Activated T-cell treated with anti-CD3 and anti-CD28 coated beads, Interleukin-2, amount 50 U/mL, for 1 hour (primary cell): ENCODE measurements at places on chromosomes 5 and 9.
A peak's percentile ranks its signal among the peaks of the same experiment; 100 is the strongest.

DNA sequence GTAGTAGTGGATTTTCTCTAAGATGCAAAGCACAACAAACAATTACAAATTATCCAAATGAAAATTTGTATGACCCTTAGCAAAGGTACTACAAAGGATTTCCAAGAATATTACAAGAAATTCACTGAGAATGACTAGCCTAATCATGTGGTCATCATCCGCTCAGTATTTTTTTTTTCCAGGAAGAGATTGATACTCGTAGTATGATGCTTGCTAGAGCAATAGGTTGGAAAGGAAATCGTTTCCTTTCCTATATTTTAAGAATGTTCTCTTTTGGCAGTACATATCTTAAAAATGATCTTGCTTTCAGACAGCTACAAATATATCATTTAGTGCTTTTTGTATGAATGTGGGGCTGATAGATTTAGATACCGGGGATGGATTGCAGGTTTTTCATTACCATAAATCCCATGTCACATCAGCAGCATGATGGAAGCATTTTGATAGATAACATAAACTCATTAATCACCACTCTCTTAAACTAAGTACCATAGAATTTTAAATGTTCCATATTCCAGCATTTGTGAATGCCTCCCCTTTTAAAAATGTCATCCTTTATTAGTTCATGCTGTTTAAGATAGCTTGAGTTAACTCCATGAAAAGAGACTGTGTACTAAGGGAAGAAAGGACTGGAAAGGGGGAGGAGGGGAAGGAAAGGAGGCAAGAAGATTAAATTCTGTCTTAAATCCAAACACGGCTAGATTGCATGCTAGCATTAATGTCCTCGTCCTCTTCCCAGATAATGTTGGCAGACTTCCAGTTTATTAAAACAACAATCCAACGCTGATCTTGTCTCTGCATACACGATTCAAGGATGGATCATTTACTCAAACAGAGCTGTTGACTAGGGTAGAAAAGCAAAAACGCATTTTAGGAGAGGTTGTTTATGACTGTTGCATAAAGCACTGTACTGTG is 311.7 kb upstream of the ZNF608 start:
- DNase-seq: no peak

- no peak for DNase-seq
Observed at GRCh38 chr5:135203019-135203418, 169.0 kb upstream of the PITX1 start.

DNA sequence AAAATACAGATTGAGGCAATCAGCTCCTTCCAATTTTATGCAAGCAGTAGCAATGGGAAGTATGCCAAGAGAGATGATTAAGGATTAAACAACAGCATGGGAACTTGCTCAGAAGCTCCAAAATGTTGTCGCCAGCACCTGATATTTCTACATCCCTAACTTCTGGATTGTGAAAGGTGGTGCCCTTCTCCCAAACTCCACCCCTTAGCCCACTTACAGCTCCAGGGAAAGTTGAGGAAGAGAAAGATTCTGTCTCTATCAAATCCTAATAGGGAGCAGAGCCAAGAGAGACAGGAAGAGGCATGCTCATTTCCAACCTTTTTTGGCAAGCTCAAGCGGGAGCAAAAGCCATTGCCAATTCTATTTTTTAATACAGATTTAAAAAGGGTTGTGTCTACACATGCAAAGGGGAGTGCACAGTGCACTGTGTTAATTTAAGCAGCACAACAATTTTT is 92.4 kb upstream of the NR3C1 start:
- no peak for DNase-seq

DNA sequence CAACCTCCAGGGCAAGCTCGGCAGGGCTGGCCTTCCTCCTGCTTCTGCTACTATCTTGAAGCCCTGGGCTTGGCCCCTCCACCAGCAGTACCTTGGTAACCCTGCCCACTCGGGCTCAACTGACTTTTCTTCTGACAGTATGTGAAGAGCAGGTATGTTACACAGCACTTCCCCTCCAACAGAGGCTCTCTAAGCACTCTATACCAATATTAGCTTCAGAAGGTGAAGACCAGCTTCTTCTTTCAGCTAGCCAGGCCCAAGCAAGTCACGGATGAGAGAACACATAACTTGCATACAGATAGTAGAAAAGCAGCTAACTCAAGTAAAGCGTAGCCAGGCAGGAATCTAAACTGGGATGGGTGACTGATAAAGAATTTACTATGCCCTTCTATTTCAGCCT is 64.3 kb downstream of the FEM1C start:
- no peak for DNase-seq

DNA sequence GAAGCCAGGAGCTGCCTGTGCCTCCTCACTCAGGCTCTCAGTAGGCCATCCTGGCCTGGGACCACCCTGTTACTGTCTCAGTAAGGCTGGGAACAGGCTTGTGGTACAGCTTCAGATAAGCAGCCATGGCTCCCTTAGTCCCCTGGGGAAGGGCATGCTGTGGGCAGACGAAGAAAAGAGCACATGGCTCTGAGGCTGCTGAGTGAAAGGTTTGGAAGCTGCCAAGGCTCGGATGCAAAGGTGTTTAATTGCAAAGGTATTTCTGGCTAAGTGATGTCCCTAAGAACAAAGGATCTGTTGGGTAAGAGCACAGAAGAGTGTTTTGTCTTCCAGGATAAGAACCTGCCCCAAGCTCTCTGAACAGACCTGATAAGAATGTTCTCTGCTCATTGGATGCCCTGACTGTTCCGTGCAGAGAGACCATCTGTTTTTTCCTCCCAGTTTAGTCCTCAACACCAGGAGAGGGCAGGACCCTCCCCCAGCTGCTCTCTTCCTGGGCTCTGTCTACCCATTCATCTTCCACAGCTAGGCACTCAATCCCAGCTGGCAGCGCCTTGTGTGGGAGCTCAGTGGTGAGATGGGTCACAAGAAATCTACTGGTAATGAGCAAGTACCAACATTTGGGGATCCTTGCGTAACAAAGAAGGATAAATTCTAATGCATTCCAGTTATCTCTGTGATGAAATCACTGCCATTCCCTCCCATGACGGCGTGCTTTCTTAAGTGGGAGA is 17.7 kb downstream of the ANGPTL2 start:
- no peak for DNase-seq

DNA sequence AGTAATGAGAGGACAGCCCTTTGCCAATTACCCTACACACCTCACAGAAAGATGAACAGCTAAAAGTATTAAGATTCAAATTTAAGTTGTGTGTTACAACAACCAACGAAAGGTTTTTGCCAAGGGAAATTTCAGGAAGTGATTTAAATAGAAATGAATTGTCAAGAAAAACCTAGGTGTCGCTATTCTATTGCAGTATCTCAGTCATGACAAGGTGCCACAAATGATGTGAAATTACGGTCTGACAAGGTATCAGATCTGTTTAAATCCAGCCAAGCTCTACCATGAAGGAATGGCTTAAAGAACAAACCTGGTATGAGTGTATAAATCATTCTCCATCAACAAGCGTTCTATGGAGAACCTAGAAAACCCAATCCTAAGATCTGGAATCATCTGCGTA is 189.7 kb downstream of the ATPSCKMT start:
- DNase-seq: no peak

DNA sequence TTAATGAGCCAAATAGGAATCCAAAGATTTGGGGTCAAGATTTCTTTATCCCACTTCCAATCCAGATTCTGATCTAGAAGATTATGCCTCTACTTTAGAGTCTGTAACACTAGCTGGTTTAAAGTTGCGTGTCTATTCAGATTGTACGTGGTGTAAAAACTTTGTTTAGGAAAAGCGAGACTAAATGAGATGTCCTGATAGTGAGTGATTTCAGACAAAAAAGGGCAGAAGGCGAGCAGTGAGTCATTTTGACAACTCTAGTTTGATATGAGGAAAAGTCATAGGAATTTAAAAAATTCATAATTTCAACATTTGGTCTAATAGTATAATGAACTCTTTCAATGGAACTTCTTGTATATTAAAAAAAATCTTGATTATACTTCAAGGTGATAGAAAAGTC is 119.6 kb upstream of the KLF9 start:
- DNase-seq: no peak

DNA sequence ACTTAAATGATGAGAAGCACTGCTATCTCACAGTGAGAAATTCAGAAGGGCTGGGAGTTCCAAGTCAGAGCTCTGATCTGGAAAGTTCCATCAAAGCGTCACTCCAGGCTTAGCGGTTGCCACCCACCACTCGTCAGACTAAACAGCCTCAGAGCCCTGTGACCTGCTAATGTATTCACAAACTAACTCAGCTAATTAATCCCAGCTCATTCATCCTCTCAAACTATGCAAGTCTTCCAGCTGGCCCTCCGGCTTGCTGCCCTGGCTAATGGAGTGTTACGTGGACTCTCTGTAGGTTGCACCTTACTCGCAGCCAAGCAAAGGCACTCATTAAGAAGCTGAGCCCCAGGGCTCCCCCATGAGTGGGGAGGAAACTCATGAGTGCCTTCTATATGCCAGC is 82.2 kb upstream of the GABRP start:
- DNase-seq: no peak

DNA sequence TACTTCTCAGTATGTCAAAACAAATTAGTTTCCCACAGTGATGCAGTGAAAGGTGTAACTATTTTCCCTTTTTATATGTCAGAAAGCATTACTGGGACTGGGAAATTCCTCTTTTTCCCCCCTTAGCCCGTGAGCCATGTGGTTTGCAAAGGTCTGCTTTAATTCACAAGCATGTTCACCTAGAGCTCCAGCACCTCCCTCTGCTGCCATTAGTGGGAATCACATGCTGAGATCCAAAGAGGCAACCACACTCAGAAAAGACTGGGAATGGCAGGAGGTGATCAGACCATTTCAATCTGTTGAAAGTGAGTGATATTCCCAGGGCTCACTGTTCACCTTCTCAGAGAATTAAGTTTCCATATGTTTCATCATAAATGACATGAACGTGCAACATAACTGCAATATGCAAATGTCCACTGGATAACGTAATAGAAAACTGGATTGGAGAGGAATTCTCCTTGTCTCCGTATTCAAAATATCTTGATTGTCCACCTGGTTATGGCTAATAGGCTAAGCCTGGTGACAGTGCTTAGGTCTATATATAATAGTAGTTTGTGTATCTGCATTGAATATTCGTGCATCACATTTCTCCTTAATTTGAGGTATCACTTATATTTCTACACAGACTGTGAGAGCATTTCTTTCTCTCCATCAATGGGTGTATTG is 703.5 kb upstream of the WWC1 start:
- DNase-seq: no peak

DNA sequence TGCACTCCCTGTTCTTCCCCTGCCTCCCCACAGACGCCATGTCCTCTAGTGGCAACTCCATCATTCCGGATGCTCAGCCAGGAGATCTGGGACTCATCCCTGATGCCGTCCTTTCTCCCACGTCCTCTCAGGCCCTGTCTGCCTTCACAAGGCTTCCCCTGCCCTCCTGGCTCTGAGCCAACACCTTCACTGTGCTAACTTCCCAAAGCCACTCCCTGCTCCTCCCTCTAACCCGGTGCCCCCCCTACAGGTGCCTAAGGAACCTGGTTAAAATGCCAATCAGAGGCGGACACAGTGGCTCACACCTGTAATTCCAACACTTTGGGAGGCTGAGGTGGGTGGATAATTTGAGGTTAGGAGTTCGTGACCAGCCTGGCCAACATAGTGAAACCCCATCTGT is 67.6 kb downstream of the LMX1B start:
- DNase-seq: no peak

GRCh38 chr5:56094579-56095361 is 100.0 kb upstream of the IL6ST start:
- DNase-seq: peak; percentile 57

- no peak for DNase-seq
Observed at GRCh38 chr9:134356496-134357470, 30.5 kb downstream of the RXRA start.

GRCh38 chr9:123349691-123350480 is 6.1 kb upstream of the CRB2 start:
- peak; percentile 63 for DNase-seq

DNA sequence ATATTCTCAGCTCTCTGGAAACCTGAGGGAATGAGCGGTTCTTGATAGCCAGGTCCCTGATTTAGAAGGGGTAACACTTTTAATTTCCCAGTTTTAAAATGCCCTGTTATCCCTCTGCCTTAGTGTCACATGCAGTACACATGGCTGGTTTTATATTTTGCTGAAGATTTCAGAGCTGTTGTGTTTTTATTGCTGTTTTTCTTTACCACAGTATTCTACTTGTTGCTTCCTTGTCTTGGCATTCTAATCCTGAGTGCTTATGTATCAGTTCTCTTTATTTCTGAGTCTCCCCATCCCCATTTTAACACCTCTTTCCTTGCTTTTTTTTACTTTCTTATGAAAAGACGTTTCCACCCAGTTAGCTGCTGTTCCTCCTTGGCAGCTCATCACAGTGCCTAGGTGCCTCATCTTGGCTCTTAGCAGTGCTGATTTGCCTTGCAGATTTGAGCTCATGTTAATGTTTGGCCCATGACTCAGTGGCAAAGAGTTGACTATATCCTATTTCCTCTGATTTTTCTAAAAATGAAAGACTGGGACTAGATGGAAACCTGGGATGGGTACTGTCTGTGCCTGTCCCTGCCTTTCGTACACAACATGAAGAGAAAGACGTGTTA is 3.7 kb downstream of the MTRR start:
- DNase-seq: no peak

GRCh38 chr9:127159949-127160610 is 37.6 kb upstream of the ANGPTL2 start:
- DNase-seq: no peak

DNA sequence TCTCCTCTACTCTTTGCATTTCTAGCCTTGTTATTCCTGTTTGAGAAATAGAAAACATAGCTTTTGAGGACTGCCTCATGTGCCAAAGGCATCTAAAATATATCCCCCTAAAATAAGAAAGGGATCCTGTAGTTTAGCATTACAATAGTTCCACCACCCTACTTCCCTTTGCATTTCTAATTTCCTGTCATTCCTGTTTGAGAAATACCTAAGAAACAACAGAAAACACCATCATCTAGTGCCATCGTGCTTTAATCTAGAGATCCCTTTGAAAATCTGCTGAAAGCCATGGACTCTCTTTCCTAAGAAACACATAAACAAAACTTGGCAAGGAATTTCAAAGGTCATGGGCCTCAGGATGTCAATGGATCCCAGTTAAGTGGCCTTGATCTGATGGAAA is 7.5 kb downstream of the CLK4 start:
- no peak for DNase-seq

DNA sequence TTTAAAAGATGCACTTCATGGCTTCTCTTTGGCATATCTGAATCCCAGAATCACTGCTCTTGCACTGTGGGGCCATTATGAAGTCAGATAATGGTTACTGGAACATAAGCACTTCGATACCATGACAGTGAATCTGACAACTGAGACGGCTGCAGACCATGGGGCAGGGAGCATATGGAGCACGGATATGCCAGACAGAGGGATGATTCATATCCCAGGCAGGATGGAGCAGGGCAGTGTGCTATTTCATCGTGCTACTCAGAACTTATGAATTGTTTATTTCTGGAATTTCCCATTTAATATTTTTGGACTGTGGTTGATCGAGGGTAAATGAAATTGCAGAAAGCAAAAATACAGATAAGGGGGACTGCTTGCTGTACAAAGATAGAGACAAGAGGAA is 145.0 kb downstream of the EGFLAM start:
- DNase-seq: no peak

- no peak for DNase-seq
Observed at GRCh38 chr9:86670076-86670475, 277.2 kb downstream of the GAS1 start.
